Stimulated activated CD4-positive, alpha-beta T cell treated with anti-CD3 and anti-CD28 coated beads, Interleukin-15, amount 100 ng/mL, for 1 hour (primary cell): ENCODE measurements at places on chromosomes 4 and X.

DNA sequence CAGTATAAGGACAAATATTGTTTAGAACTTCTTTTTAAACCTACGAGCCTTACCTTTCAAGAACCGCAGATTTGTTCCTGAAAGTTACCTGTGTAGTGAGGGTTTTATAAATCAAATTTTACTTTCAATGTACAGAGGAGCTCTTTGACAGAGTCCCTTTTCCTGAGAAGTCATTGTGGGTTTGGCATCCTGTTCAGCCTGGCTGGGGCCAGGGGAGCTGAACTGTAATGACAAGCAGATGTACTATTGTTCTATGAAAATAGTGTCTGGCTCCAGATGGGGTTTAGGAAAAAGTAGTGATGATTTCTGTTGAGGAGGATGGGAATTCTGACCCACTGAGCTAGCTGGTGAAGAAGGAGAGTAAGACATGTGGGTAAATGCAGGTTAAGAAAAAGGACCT is 196.2 kb upstream of the PGRMC2 start:
- DNase-seq, result no peak

GRCh38 chr4:98522062-98522461 is 136.3 kb downstream of the TSPAN5 start:
- DNase-seq, result no peak

- no peak for DNase-seq
These were observed 39.0 kb downstream of the STX18 start for GRCh38 chr4:4502694-4503311.

DNA sequence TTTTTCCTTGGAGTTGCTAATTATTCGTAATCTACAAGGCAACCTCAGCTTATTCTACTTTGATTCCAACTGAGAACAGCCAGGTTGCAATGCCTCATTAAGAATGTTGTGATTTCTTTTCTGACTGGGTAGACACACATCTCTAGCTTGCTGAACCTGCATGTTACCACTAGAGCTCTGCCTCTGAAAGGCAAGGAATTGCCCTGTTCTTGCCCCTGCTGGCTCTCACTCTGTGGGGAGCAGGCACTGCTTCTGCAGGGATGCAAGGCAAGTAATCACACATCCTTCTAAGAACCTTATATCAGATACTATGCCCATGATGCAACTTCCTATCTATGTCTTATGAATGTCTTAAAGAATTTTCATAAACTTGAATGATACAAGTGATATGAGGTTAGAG is 503.2 kb downstream of the PACRGL start:
- DNase-seq, result no peak

GRCh38 chr4:44421330-44422065 is 27.1 kb downstream of the KCTD8 start:
- DNase-seq, result no peak

GRCh38 chr4:9952415-9952950 is 68.8 kb downstream of the SLC2A9 start:
- DNase-seq, result no peak

- DNase-seq, result no peak
These were observed 51.2 kb downstream of the RPGR start for GRCh38 chrX:38276089-38276488.

- DNase-seq, result no peak
These were observed 46.5 kb downstream of the NEIL3 start for GRCh38 chr4:177356206-177356605.

- DNase-seq, result no peak
These were observed 5.7 kb downstream of the GPC3 start for GRCh38 chrX:133979641-133980230.

DNA sequence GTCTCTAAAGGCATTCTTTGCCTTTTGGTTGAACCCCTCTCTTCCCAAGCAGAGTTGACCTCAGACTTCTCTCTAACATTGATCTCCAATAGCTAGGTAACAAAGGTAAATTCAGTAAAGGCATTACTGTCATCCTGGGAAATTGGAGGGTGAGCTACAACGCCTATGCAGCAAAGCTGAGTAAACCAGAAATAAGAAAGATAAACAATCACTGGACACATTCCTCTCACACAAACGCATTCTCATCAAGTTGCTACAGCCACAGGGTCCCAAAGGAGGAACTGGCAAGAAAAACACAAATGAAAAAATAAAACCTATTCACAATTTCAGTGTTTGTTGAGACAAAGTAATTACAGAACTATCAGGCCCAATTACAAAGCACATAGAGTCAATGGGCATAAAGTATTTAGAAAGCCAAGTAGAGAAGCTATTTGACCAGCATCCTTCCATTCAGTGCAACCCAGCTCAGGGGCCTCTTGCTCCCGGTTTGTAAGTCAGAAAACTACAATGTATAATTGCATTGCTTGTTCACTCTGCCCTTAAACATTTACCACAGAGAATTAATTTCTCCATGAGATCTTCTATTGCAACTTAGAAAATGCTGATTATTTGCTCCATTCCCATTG is 967.7 kb downstream of the PCDH7 start:
- no peak for DNase-seq

DNA sequence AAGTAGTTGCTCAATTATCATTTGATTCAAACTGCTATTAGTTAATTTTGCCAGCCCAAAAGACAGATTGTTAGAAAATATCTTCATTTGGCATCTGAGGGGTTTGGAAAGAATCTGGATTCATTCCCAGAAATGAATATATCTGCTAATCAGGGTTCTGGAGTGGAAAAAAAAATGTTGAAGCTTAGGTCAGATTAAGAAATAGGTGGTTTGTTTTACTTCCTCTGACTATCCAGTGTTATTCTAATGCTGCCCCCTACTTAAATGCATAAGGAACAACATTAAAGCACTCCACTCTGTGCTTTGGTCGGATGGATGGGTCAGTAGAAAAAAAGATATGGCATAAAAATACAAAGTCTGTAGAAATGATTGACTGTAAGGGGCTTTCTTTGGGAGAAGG is 89.0 kb downstream of the LUZP4 start:
- no peak for DNase-seq

DNA sequence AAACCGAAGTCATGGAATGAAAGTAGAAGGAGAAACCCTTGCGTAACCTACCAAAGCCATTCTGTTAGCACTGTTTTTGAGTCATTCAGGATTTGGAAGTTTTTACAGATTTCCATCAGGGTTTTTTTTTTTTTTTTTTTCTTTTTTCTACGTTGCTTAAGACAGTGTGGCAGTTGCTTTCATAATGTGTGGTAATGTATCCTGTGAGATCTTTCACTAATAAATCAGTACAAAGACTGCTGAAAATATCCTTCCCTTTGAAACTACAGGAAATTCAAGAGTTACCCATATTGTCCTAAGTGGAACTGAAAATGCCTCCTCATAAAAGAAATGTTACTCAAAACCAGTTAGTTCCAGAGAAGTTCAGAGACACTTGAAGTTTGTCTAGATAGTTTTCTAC is 137.8 kb downstream of the RAPGEF2 start:
- no peak for DNase-seq

DNA sequence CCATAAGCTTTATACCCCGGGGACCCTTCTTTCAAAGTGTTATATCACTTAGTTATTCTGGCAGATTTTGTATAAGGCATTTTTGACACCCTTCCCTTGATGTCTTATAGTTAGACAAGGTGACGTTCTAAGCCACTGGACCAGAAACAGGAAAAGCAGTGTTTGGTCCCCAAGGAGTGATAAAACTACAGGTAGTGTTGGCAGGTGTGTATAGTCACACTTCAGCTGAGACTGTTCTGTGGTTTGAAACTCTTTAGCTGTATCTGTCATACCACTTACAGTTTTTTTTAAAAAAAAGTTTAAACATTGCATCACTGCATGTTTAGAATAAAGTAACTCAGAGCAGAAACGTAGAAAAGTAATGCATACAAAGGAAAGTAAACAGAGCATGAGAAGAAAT is 48.5 kb downstream of the TLL1 start:
- DNase-seq, result no peak

GRCh38 chr4:146643812-146644401 is 5.2 kb downstream of the POU4F2 start:
- no peak for DNase-seq

DNA sequence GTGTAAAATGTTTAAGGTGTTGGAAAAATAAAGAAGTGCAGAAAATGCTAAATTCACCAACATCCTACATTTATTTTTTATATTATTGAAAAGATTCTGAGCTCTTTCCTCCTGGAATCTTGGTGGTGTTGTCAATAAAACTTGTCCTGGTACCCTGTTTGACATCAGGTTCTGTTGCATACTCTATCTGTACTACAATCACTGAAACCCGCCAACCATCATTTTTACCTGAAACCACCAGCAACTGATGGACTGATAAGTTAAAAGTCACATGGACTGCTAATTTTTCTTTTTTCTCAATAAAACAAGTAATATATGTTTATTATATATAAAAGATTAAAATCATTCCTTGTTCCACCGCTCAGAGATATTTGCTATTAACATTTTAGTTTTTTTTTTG is 23.4 kb downstream of the STAP1 start:
- DNase-seq, result no peak
